ENCODE measurements at places on chromosomes 16 and 17.

GRCh38 chr16:72705801-72706200 lies 342.1 kb downstream of the ZFHX3 start:
- DNase-seq = no peak

GRCh38 chr16:75263963-75264445 lies 12.6 kb upstream of the BCAR1 start:
- no peak for DNase-seq

DNA sequence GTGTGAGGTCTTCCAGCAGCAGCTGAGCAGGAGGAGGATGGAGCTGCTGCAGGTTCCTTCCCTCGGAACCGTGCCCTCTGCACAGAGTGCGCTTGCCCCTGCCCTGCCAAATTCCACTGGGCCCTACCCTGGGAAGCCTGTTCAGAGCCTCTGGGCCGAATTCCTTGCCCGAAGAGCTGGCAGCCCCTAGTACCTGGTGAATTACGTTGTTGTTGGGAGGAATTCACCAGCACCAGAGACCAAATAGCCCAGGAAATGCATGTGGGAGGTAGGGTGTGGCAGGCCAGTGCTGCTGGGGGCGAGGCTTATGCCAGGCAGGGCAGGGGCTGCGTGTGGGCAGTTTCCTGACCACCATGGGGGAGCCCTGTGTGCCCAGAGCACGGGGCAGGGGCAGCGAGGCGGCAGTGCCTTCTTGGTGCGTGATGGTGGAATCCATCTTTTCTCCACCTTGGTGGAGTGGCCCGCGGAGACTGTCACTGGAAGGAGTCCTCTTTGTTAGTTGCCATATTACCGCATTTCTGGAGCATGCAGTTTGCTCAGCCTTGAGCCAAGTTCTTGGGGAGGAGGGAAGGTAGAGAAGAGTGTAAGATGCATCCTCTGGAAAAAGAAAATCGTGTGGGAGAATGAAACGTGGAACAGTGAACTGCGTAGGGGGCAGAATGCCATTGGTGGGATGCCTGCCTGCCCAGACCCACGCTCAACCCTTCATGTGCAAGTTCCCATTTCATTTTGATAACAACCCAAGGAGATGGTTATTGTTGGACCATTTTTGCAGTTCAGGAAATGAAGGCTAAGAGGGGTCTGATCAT lies 2.3 kb downstream of the MRC2 start:
- DNase-seq = no peak

DNA sequence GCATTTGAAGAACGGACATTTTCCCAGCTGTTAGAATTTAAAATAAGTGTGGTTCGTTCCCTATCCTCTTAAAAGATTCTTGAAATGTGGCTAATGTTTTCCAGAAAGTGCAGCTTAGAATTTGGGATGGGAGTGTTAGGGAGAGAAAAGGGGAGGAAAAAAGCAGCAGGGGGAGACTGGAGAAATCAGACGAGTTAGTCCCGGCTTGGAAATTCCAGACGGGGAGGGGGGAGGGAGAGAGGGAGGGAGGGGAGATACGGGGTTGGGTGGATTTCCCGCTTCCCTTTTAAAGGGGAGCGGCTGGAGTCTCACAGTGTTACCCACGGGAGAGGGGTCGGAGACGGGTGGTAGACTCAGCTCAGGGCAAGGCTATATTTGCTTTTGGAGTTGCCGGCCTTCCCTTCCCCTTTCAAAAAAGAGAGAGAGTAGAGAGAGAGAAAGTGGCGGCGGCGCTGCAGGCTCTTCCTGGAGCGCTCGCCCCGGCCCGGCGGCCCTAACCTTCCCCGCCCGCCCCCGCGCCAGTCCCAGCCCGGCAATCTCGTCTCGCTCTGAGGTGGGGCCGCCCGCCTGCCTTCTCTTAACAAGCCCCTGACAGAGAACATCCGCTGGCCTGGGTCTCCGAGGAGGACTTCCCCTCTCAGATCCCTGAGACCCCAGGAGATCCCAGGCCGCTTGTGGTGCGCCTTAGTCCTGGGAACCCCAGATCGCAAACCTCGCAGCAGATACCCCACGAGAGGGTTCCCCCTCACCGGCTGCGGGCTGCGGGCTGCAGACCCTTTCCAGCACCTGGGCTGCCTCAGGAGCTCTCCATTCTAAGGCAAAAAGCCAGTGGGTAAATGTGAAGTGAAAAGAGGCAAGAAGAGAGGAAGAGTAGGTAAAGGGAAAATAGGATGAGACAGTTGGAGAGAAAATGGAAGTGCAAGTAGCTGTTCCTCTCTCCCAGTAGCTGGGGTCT lies 6.6 kb downstream of the IGF2BP1 start:
- DNase-seq = no peak

GRCh38 chr17:73133911-73134649 lies 30.7 kb upstream of the SSTR2 start:
- DNase-seq = no peak

DNA sequence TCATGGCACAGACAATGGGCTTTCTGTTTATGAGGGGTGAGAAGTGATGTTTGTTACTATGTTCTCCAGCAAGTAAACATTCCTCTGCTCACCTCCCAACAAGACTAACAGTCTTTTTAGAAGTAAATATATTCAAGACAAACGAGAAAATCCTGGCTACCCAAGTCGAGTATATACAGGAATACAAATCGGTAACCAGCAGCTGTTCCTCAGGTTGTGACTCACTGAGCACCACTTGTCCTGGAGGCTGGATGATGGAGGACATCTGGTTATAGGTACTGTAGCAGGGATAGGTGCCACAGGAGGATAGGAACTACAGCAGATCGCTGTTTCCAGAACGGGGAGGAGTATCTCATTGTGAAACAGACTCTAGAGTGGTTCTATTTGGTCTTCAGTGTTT lies 5.3 kb upstream of the RPL27 start:
- DNase-seq = no peak

DNA sequence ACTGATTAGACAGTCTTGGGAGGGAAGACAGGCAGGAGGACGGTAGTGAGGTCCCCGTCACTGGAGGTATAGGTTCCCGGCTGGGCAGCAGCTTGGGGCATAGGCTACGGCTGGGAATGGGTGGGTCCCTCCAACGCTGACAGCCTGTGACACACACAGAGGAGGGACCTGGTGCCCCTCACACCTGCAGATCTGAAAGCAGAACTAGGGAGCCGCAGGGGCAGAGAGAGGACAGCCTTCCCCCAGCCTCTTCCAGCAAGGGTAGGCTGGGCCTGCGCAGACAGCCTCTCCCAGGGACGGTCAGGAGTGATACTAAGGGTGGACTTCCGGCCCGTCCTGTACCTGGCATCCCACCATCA lies 2.0 kb downstream of the P2RX1 start:
- DNase-seq = no peak

DNA sequence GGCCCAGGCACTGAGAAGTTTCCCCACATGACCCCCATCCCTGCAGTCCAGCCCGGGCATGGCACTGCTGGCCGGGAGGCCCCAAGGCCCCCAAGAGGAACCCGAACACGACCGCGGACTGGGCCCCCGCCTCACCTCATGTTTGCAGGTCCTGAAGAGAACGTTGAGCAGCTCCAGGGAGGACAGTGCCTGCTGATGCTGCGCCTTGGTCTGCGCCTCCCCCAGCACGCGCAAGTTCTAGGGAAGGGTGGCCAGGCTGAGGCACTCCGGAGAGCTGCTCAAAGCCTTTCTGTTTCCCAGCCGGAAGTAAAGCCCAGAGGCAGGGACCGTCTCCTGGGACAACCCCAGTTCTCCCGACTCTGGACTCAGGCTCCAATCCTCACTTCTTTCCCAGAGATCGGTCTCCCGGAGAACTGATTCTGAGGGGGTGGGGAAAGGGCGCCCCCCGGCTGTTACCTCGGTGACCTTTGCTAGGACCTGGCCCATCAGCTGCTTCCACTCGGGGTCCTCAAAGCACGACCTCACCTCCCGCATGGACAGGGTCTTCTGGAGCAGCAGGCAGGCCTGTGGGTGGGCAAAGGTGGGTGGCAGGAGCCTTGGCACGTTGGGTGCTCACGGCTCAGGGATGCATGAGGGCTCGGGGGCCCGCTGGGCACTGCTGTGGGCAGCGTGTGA lies 13.7 kb downstream of the MYBBP1A start:
- no peak for DNase-seq

- peak; percentile 41 for DNase-seq
Observed at GRCh38 chr16:71540-72401, 660 bp downstream of the RHBDF1 start.

DNA sequence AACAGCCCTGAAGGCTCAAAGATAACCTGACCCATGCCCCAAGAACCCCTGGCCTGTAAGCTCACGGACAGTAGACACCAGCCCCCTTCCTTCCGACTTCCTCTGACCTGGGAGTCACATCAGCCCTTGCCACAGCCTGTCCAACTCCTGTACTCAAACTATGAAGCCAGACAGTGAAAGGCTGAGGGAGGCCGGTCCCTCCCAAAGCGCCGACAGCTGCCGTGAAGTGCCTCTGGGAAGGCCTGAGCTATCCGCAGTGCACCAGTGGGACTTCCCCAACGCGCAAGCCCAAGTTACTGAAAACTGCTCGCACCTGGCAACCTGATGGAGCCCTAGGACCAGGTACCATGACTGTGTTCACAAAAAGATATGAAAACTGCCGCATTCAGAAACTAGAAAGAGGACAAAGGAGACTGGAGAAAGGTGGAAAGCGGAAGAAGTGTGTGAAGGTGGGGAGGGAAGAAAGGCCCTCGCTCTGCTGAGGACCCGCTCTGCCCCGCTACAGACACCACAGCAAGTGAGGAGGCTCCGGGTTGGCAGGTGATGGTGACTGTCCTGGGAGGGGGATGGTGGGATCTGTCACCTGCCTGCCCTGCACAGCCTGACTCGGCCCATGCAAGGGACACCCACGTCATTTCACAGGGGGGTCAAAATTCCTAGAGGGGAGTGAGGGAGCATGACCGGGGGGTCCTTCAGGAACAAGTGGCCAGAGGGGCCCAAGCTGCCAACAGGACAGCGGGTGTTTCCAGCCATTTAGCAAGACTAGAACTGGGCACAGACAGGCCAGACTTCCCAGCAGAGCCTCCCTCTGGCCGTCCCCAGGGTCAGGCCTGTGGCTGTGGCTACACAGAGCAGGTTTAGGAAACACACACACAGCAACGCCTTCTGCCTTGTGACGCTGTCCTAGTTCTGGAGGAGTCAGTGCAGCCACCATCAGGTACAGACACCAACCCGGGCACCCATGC lies 13.1 kb upstream of the TRAP1 start:
- no peak for DNase-seq

GRCh38 chr16:275786-276232 lies at the start of gene RGS11:
Gene RGS11 (minus strand): TSS chr16:275944. CDS start chr16:275911, 33 bp downstream.
- no peak for DNase-seq

GRCh38 chr17:67959510-67959909 lies 36.8 kb downstream of the C17orf58 start:
- no peak for DNase-seq

DNA sequence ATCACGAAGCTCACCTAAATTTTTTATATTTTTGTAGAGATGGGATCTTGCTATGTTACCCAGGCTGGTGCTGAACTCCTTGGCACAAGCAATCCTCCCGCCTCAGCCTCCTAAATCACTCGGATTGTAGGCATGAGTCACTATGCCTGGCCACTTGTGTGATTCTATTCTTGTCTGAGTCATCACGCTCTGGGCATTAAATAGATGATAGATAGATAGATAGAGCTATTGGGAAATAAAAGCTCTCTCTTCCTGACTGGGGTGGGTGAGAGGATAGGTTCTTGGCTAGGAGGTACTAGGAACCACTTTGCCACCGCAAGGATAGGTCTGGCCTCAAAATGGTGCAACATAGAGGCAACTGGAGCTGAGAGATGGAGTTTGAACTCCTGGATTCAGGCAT lies 21.4 kb upstream of the CACNG3 start:
- DNase-seq = no peak

- no peak for DNase-seq
Observed at GRCh38 chr16:68488554-68488953, 40.2 kb upstream of the SMPD3 start.

DNA sequence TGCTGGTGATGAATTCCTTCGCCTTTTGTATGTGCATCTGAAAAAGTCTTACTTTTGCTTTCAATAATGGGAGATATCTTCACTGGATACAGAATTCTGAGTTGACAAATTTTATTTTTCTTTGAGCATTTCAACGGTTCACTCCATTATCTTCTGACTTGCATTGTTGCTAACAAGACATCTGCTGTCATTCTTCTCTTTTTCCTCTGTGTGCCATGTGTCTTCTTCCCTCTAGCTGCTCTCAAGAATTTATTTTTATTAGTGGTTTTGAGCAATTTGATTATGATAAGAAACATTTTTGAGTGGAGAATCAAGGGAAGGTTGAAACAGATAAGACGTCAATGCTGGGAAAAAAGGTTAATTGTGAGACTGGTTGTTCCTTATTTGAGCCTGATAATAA lies 471.8 kb downstream of the CDH13 start:
- DNase-seq = no peak

GRCh38 chr16:6704306-6704930 lies 628.2 kb upstream of the RBFOX1 start:
- DNase-seq = no peak

- no peak for DNase-seq
Observed at GRCh38 chr16:78292844-78293380, 193.5 kb downstream of the WWOX start.

- DNase-seq = no peak
Observed at GRCh38 chr17:58789160-58789559, 33.5 kb downstream of the PPM1E start.

- no peak for DNase-seq
Observed at GRCh38 chr16:26598061-26598460, 468.7 kb upstream of the C16orf82 start.

DNA sequence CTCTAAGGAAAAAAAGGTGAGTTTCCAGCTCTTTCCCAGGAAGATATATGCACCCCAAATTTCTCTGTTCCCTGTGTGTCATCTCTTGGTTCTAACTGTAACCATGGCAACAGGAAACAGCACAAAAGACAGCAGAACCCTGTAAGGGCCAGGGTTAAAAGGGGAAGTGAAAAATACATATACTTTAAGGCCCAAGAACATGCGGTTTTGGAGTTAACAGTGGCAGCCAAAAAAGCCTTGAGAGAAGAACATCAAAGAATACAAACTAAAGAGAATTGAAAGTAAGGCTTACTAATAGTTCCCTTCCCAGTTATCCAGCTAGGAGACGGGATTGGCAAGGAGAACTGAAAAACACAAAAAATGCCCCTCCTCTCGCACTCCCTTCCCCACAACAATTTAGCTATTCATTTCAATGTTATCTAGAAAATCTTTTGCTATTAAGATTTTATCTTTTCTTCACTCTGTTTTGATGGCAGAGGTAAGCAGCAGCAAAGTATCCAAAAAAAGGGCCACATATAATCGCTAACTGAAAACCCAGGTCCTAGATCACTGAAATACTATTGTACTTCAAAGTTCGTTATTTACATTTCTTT lies 1.5 kb downstream of the SPOP start:
- DNase-seq = no peak

DNA sequence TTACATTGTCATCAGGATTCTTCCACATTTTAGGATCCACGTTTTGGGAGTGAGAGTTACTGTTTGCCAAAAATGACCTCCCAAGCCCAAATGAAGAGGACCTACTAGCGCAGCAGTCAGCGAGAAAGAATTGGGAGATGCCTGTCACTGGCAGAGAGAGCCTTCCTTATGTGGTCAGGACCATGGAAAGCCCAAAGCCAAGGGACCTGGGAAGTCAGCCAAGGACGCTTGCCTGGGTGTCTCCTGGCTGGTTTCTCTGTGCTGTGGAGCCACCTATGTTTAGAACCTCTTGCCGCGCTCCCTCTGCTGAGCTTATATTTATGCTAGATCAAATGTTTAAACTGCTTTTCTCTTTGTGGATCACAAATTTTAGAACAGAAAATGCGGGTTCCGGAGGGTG lies 24.9 kb upstream of the RHBDL3 start:
- DNase-seq = no peak
